Renal cortex interstitium (tissue), 15 donors: ENCODE measurements at places on chromosomes 3 and 15. TPM values are rescaled to one million over a fixed set of nuclear protein-coding genes. Genes with fewer than 3 reads are reported as not detected.

GRCh38 chr3:100875239-100875638 lies 118.0 kb downstream of the ABI3BP start:
- DNase-seq: peak; percentile 13

- no peak for DNase-seq
Measured at GRCh38 chr15:73049564-73050215, 2.6 kb upstream of the NEO1 start.

Gene SENP5
- polyA plus RNA-seq: 32.4 TPM

Gene ZIC4
- not detected for polyA plus RNA-seq

- no peak for DNase-seq
Measured at GRCh38 chr3:44803298-44803697, 41.7 kb downstream of the KIF15 start.

Gene PSTPIP1
- polyA plus RNA-seq: 1.7 TPM

Gene IRAK2
- 0.76 TPM for polyA plus RNA-seq

- DNase-seq: peak; percentile 60
Measured at GRCh38 chr3:194395778-194396538, 3.1 kb downstream of the GP5 start.

GRCh38 chr3:47432673-47433072 lies 43.1 kb downstream of the SCAP start:
- DNase-seq: no peak

- no peak for DNase-seq
Measured at GRCh38 chr3:156620901-156621300, 53.5 kb upstream of the TIPARP start.

- no peak for DNase-seq
Measured at GRCh38 chr15:49490966-49491365, 67.9 kb downstream of the FGF7 start.

Gene COPG1
- 167 TPM for polyA plus RNA-seq

DNA sequence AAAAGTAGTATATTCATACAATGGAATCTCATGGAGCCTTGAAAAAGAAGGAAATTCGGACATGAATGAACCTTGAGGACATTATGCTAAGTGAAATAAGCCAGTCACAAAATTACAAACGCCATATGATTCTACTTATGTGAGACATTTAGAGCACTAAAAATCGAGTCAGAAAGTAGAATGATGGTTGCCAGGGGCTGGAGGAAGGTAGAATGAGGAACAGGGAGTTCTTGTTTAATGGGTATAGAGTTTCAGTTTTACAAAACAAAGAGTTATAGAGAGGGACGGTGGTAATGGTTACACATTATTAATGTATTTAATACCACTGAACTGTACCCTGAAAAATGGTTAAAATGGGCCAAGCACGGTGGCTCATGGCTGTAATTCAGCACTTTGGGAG lies 19.5 kb downstream of the UBXN7 start:
- DNase-seq: no peak
